ENCODE measurements at places on chromosomes 5 and 9. TPM values are rescaled to one million over a fixed set of nuclear protein-coding genes. Genes with fewer than 3 reads are reported as not detected.

Gene REEP5
- 24.9 TPM for total RNA-seq

Gene C9
- not detected for total RNA-seq

Gene TMED9
- total RNA-seq, result 76.2 TPM

Gene ITGA1
- total RNA-seq, result 8.8 TPM

Gene GMCL2
- not detected for total RNA-seq

Gene ADCY2
- total RNA-seq, result 6.5 TPM

Gene ZNF622
- 16.3 TPM for total RNA-seq

Gene LHX3
- not detected for total RNA-seq

Gene RNF180
- 0.65 TPM for total RNA-seq

Gene OR1Q1
- not detected for total RNA-seq

Gene PCDHB6
- total RNA-seq, result 0.15 TPM

Gene PCSK5
- total RNA-seq, result 18.6 TPM

Gene FIBCD1
- not detected for total RNA-seq

Gene FYB1
- total RNA-seq, result 0.05 TPM

Gene CDC23
- 73.5 TPM for total RNA-seq

Gene CEL
- total RNA-seq, result 0.71 TPM

Gene PRRX2
- 0.18 TPM for total RNA-seq

Gene SLC6A18
- not detected for total RNA-seq

Gene FOXD1
- 10.9 TPM for total RNA-seq

Gene MZB1
- 0.24 TPM for total RNA-seq
